Bronchial epithelial cell (primary cell): ENCODE measurements at places on chromosomes 7 and 10. TPM values are rescaled to one million over a fixed set of nuclear protein-coding genes. Genes with fewer than 3 reads are reported as not detected.

Gene PHKG1
- 0.26 and 0.77 TPM in 2 replicates for total RNA-seq

Gene AKR1C3
- 45.5 and 69.5 TPM in 2 replicates for total RNA-seq

GRCh38 chr7:27482219-27482618 lies 180.5 kb downstream of the HIBADH start:
- no peak for DNase-seq

Gene MAGI2
- total RNA-seq: 2.6 and 2.7 TPM in 2 replicates
